ENCODE measurements at places on chromosomes 11 and 22.

DNA sequence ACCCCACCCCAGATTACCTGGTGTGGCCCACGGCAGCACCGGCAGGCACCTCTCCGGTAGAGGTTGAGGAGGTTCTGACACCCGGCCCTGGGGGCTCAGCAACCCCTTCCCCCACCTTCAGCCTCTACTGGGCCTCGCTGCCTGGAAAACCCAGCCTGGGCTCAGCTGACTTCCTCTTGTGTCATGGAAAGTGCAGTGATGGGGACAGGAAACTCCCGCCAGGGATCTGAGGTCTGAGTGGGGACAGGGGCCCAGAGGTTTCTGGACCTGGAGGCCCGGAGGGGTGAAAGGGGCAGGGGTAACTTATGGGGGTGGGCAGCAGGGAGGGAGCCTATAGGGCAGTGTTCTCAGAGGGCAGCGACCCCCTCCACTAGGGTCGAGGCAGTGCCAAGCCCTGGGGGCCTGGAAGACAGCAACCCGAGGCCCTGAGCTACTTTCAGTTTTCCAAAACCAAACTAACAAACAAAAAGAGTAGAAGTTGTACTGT lies 10.0 kb upstream of the CD5 start:
- no peak for DNase-seq

GRCh38 chr11:2390091-2390724 lies 10.3 kb upstream of the TSSC4 start:
- DNase-seq, result no peak

GRCh38 chr11:57230316-57230715 lies 6.7 kb downstream of the APLNR start:
- no peak for DNase-seq

- no peak for DNase-seq
These were observed 7.2 kb downstream of the CHEK2 start for GRCh38 chr22:28734393-28734792.

GRCh38 chr22:38327396-38327795 lies 10.2 kb upstream of the CSNK1E start:
- no peak for DNase-seq

GRCh38 chr11:10655227-10655626 lies 38.3 kb downstream of the IRAG1 start:
- DNase-seq, result no peak

GRCh38 chr11:118648291-118648690 lies 31.2 kb downstream of the TREH start:
- DNase-seq, result no peak

DNA sequence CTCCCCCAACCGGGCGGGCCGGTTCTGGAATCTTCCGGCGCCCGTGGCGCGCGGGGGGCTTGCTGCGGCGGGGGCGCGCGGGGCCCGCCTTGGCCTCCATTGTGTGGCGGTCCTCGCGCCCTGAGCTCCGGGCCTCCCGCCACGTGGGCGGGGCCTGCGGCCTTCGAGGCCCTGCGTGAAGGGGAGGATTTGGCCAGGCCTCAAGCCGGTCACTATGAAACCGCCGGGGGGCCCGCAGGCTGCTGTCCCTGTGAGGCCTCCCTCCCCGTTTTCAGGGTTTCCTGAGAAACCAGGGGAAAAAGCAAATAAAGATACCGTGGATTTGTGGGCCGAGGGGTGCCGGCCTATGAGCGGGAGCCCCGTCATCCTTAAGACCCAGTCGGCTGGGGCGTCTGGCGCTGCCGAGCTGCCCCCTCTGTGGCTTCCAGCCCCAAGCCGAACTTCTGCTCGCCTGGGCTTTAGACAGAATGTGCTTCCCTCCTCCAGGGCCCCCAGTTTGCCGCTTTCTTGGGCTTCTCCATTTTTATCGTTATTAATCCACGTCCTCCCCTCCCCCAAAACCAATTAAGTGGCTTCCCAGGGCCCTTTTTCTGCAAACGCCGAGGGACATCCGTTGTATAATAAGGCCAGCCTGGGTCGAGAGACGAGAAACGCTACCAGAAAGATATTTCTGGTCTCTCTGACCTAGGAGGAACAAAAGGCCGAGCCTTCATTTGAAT lies 602 bp downstream of the EWSR1 start:
- no peak for DNase-seq

DNA sequence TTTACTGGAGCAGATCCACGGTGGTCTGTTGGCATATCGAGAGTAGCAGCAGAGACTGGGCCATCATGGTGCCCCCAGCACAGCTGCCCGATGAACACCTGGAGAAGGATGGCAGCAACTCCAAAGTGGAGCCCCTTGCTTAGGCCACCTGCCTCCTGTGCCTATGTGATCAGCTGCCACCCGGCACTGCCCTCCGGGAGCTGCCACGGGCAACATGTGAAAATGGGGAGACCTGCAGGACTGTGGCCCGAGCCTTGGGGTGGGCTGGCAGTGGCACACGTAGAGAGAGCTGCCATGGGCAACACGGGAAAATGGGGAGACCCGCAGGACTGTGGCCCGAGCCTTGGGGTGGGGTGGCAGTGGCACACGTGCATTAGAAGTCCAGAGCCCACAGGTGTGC lies 3.1 kb downstream of the FXYD2 start:
- DNase-seq, result no peak

- DNase-seq, result no peak
These were observed 786 bp downstream of the RASL10A start for GRCh38 chr22:29314537-29315285.

GRCh38 chr11:27402450-27402849 lies 39.4 kb upstream of the CCDC34 start:
- DNase-seq, result no peak

- no peak for DNase-seq
These were observed 104.3 kb upstream of the SYT13 start for GRCh38 chr11:45390407-45390806.

- DNase-seq, result peak; percentile 85
These were observed 30.7 kb downstream of the PPP2R1B start for GRCh38 chr11:111735262-111736116.

GRCh38 chr11:121547574-121547973 lies 94.8 kb upstream of the SORL1-AS1 start:
- DNase-seq, result no peak

GRCh38 chr11:28447226-28447625 lies 339.0 kb downstream of the METTL15 start:
- no peak for DNase-seq

DNA sequence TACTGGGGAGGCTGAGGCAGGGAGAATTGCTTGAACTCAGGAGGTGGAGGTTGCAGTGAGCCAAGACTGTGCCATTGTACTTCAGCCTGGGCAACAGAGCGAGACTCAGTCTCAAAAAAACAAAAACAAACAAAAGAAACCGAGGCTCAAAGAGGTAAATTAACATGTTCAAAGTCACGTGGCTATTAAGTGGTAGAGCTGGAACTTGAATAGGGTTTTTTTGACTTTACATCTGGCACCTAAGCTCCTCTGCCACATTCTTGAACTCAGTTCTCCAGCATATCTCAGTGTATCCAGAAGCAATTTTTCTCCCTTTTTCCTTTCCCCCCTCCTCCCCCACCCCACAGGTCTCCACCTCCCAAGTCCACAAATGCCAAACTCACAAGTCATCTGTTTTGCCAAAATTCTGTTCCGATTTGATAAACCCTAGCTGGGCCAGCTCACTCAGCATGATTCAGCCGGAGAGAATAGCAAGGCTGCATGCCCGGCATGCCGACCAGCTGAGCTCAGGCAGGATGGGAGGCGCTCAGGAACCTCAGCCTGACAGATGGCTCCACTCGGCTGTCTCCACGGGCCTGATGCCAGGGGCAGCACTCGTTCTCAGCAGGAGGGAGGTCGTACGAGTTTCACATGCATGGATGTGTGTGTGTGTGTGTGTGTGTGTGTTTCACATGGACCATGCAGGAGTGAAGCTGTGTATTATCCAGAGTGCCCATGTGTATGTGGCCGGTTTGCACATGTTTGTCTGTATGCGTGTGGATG lies 63.2 kb upstream of the RRAS2 start:
- no peak for DNase-seq

GRCh38 chr11:86807360-86807759 lies 7.0 kb downstream of the PRSS23 start:
- DNase-seq, result no peak

GRCh38 chr11:6545917-6546605 lies 49.0 kb downstream of the DNHD1 start:
- DNase-seq, result no peak

GRCh38 chr11:73072935-73073481 lies 69.1 kb downstream of the FCHSD2 start:
- DNase-seq, result no peak

DNA sequence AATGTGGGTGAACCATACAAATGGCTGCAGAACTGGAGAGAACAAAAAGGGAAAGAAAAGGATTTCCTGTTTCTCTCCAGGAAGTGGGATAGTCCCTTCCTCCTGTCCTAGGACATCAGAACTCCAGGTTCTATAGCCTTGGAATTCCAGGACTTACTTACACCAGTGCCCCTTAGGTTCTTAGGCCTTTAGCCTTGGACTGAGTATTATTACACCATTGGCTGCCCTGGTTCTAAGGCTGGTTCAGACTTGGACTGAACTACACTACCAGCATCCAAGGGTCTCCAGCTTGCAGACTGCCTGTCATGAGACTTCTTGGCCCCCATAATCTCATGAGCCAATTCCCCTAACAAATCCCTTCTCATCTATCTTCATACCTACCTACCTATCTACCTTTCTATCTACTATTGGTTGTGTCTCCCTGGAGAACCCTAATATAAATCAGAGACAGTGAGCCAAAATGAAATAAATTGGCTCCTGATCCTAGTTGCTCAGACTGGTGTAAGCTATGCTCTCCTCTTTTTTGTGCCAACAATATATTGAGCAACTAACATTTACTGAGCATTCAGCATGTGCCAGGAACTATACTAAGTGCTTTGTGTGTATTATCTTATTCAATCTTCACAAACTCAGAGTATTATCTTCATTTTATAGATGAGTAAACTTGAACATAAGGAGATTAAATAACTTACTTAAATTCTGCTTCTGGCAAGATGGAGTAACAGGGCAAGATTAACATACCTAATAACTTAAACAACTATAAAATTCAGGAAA lies 303.7 kb downstream of the TTC28 start:
- DNase-seq, result no peak

GRCh38 chr11:78244546-78245255 lies 56.0 kb downstream of the USP35 start:
- DNase-seq, result no peak
